Activated naive CD4-positive, alpha-beta T cell treated with Interleukin-2 at 50 U/mL for 16 hours (primary cell): ENCODE measurements at places on chromosomes 3 and 15.

GRCh38 chr3:153431076-153431475 lies 269.1 kb downstream of the RAP2B start:
- DNase-seq = no peak

- DNase-seq = peak; percentile 24
These were observed 225.9 kb upstream of the C2CD4B start for GRCh38 chr15:62390791-62391640.

GRCh38 chr15:85777250-85778106 lies 17.2 kb downstream of the KLHL25 start:
- no peak for DNase-seq

GRCh38 chr3:34924961-34925360 lies 714.4 kb upstream of the ARPP21 start:
- no peak for DNase-seq

GRCh38 chr15:46703020-46703861 lies 1014.1 kb upstream of the SEMA6D start:
- DNase-seq = no peak

GRCh38 chr3:4644951-4645350 lies 151.8 kb downstream of the ITPR1 start:
- no peak for DNase-seq

GRCh38 chr15:90064911-90065681 lies 37.2 kb downstream of the IDH2 start:
- no peak for DNase-seq

DNA sequence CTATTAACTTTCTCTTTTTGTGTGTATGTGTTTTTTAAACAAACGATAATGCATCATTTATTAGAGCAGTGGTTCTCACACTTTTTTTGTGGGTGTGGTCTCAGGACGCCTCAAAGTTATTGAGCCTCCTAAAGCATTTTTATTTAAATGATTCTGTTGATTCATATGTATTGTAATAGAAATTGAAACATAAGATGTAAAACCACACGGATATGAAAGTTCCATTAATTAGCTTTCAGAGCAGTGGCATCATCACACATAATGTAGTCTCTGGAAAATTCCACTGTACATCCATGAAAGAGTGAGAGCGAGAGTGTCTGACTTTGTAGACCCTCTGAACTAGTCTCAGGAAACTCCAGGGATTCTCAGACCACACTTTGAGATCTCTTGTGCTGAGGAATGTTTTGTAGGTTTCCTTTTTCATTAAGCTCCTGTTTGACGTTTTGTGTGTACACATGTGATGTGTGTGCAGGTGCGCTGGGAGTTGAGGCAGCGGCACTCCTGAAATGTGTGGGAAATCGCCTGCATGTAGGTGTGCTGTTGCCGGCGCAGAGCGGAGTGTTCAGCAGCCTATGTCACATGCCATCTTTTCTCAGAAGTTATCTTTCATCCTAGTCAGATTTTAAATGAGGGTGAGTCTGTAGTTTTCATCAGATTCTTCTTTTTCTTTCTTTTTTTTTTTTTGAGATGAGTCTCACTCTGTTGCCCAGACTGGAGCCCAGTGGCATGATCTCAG lies 5.3 kb upstream of the TRAK1 start:
- no peak for DNase-seq

DNA sequence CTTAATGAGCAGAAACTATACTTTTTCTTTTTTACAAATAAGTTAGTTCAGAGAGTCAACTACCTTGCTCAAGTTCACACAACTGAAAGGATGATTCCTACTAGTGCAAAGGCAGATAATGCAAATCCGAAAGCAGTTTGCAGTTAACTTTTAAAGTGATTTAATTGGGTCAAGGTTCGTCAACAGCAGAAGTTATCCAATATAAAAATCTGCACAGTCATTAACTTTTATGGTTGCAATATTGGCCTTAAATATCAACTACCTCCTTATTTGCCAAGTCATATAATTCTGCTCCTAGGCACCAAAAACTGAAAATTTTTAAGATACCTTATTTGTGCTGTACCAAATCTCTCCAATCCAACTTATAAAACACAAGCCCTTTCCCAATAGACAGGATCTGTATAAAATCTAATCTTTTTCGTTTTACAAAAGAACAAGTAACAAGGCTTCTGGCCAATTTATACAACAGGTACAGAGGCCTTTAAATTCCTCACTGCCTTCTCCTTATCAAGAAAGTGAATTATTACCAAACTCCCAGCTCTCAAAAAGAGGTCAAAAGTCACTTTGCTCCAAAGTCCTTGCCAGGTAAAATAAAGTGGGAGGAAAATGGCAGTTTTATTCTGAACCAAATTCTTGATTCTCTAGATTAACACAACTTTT lies 416.6 kb upstream of the NECTIN3 start:
- DNase-seq = no peak

- no peak for DNase-seq
These were observed 214.9 kb downstream of the TCF12 start for GRCh38 chr15:57133127-57133968.

DNA sequence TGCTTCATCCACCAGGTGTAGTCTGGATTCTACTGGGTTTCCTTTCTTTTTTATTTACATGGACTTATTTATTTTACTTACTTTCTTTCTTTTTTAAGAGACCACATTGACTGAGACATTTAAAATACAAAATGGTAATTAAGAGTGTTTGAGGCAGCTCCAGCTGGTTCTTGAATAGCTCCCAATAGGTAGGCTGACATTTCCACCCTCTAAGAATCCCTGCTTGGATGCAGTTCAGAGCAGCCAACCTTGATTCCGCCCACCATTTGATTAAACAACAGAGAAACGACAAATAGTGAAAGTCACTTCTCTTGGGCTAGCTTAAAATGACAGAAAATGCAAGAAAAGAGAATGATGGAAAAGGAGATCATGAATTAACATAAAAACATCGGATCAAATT lies 270.5 kb downstream of the TUSC7 start:
- no peak for DNase-seq

GRCh38 chr3:194718079-194718478 lies 32.4 kb downstream of the FAM43A start:
- DNase-seq = no peak

GRCh38 chr3:127484601-127485388 lies 105.7 kb downstream of the TPRA1 start:
- DNase-seq = no peak
